Activated T-cell treated with anti-CD3 and anti-CD28 coated beads for 1 hour (primary cell): ENCODE measurements at places on chromosomes 1 and 21.

- no peak for DNase-seq
Measured at GRCh38 chr1:109290998-109291397, 8.1 kb upstream of the PSRC1 start.

GRCh38 chr21:39694750-39695149 is 50.2 kb upstream of the IGSF5 start:
- DNase-seq = no peak

DNA sequence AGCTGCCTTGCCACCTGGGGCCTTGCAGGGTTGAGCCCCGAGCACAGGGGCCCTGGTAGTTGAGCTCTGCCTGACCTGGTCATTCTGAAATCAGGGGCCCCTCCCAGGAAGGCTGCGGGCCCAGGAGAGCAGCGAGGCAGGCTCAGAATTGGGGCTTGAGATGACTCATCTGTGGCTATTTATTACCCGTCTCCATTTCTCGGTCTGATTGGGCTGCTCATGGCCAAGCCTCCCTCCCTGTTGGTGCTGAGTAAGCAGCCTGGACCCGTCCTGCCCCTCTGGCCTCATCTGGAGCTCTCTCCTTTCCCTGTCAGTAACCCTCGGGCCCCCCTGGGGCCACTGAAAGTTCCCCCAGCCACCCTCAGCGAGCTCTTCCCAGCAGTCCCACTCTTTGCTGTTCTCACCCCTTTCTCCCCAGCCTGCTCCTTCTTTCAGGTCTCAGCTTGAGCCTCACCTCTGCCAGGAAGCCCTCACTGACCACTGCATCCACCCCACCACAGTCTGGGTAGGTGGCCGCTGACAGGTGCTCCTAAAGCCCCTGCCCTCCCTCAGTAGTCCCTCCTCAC is 11.0 kb upstream of the TNFRSF8 start:
- no peak for DNase-seq

DNA sequence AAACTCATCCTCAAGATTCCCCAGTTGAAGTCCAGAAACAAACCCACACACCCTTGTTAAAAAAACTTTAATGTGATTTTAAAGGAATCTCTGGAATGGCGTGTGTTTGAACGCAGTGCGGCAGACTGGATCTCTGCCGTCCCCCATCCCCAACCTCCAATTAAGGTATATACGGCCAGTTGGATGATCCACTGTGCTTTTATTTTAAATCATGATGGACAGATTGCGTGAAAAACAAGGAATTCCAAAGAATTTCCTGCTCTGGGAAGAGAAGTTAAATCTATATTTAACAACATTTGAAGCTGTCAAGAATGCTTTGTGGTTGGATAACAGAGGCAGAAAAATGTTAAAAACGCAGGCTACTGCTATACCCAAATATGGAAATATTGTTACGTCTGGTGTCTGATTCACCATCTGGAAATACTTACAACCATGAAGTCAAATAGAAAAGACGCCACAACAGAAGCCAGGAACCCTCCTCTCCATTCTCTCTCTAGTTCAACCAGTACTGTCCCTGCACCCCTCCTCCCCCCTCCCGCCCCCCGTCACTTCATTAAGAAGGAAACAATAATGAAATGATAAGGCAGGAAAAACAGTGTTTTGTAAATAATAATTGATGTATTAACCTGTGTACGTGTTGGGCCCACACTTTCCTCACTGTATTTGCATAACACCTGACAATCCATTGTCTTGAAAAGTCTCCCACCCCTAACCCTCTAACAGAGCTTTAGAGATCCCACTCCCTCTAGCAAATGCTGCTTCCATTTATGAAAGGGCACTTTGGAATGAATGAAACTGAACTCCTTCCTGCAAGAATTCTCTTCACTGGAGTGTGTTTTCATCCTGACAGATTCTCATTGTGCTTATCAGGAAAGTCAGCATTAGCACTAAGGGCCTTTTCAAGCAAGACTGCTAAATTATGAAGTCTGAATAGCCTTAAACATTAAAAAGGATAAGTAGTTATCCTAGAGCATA is 2.0 kb upstream of the CCN1 start:
- DNase-seq = no peak

GRCh38 chr1:227417756-227418480 is 99.6 kb upstream of the CDC42BPA start:
- DNase-seq = no peak

DNA sequence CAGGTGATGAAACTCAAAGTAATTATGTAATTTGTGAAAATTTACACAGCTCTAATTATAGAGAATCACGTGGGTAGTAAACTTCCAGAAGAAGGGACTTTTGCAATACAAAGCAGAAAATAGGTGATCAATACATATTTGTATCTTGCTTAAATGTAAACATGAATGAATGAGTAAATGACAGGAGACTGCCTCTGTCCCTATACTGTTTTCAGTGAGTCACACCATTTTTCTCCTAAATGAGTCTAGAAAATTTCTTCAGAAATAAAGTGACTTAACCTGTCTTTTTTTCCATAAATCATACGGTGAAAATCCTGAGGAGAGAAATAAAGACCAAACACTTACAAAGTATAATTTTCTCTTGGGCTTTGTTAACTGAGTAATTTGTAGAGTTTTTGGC is 11.9 kb downstream of the RAP1A start:
- no peak for DNase-seq

DNA sequence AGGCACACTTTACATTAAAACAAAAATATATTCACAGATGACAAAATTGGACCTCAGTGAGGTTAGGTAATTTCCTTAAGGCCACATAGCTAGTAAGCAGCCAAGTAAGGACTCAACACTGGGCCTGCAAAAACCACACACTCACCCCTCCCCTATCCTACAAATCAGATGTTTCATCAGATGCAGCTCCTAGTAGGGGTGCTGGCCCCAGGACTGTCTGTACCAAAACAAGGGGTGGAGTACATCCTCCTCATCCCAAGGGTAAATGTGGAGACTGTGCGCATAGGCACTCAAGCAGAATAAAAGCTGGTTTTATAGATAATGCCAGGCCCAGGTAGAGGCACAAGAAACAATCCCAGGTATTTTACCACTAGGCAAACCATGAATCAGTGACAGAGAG is 25.7 kb downstream of the URB1 start:
- no peak for DNase-seq

- no peak for DNase-seq
Measured at GRCh38 chr1:184031409-184032107, 6.0 kb downstream of the COLGALT2 start.

- DNase-seq = no peak
Measured at GRCh38 chr1:54390655-54391054, 15.5 kb downstream of the SSBP3 start.

- no peak for DNase-seq
Measured at GRCh38 chr1:212791261-212791675, 309 bp downstream of the NSL1 start.

- DNase-seq = no peak
Measured at GRCh38 chr1:40281853-40282252, 23.8 kb downstream of the ZMPSTE24 start.

- DNase-seq = no peak
Measured at GRCh38 chr21:22900490-22900889, 1902.3 kb downstream of the NCAM2 start.

DNA sequence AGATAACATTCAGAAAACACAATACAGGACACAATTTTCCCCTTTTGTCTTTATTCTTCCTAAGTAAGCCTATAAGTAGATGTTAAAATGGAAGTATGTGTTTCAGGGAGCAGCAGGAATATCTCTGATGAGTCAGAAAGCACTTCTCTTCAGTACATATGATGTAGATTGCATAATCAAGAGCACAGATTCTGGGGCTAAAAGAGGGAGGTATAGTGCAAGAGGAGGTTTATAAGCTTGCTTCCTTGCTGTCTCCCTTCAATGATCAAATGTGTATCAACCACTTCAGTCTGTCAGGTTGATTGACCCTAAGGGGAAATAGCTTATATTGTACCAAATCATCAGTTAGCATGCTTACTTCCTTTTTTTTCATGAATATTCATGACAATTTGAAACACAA is 822.8 kb downstream of the BRINP3 start:
- DNase-seq = no peak

DNA sequence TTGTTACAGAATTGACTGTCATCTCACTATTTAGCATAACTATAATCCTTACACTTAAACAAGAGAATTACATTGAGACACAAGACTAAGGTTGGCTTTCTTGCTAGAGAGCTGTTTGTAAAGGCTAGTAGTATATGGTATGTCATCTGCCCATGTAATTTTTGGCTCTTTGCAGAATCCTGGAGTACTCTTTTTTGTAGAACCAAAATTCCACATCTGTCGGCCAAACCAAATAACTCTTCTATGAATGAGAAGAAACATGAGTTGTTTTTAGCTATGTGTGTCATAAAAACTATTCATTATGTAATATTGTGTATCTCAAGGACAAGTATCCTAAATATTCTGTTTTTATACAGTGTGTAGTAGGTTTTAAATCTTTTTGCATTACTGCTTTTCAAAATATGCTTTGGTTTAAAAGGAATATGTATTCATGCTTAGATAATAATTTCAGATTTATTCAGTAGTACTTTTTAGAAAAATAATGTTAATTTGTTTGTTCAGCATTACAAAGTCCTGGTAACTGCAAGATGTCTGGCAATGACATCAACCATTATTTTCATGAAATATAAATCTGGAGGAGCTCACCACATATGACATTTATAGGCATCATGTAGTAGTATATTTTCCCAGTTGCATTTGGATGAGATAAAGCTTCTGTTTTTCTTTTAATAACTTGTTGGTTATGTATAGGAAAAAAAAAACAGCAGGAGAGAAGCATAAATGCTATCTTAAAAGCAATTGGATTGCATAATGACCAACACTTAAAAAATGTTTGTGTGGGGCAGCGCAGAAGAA is 159.8 kb downstream of the HS2ST1 start:
- no peak for DNase-seq
